ACHN (cell line): ENCODE measurements at places on chromosomes 7 and 10.

- no peak for DNase-seq
Measured at GRCh38 chr10:84065804-84066601, 73.3 kb upstream of the GHITM start.

GRCh38 chr10:17510242-17510908, 56.0 kb upstream of the ST8SIA6 start:
- DNase-seq, result no peak

DNA sequence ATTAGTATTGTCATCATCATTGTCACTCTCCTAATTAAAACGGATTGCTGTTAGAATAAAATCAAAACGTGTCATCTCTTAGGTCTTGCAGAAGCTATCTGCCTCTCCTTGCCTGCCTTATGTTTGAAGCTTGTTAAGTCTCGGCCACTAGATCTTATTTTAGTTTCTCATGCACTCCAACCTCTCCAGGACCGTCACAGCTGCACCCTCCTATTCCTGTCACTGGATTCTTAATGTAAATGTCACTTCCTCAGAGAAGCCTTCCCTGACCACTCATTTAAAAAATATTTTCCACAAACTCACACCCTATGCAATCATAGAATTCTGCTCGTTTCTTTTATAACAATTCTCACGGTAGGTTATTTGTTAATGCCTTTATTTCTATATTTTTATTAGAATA, 103.9 kb upstream of the DKK1 start:
- no peak for DNase-seq

DNA sequence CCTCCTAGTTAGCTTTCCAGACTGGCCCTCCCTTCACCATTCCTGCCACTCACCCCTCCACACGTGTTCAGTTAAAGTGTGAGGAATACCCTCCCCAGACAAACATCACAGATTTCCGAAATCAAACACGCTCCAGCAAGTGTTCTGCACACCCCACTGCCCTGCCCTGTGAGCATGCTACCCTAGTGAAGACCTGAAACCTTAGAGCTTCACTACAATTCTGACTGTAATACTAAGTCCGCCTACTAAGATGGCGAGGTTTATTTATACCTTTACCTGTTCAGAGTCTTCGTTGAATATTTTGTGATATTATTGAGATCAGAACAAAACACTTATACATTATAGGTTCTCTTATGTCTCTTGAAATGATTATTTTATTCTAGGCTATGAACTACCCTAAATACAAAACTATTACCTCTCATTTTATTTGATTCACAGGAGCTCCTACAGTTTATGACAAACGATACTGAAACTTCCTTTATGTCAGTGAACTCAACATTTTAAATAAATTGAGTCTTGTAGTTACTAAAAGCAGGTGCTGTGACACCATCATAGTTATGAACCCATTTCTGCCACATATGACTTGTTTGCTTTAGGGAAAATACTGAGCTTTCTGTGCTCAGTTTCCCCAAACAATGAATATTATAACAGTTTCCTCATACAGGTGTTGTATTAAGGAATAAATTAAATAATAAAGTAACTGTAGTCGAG, 8.6 kb downstream of the SCIN start:
- no peak for DNase-seq

DNA sequence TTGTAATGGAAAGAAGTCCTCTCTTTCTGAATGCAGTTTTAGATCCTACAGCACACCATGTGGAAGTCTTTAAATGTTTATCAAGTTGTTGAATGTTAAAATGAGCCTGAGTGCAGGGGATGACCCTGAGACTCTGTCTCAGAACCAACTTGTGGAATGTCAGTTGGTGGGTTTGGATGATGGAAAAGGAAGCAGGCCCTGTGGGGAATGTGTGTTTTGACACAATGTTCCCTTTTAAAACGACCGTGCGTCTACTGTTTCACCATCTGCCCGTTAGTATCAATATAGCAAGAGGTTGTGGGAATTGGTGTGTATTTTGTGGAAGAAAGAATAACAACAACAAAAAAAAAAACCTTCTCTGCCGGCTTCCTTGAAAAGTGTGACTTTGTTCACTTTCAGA, 8.3 kb downstream of the DYNC1I1 start:
- DNase-seq, result no peak

- no peak for DNase-seq
Measured at GRCh38 chr7:141201145-141201885, 127.5 kb downstream of the TMEM178B start.

GRCh38 chr7:158944195-158944594, 87.8 kb downstream of the DYNC2I1 start:
- no peak for DNase-seq

DNA sequence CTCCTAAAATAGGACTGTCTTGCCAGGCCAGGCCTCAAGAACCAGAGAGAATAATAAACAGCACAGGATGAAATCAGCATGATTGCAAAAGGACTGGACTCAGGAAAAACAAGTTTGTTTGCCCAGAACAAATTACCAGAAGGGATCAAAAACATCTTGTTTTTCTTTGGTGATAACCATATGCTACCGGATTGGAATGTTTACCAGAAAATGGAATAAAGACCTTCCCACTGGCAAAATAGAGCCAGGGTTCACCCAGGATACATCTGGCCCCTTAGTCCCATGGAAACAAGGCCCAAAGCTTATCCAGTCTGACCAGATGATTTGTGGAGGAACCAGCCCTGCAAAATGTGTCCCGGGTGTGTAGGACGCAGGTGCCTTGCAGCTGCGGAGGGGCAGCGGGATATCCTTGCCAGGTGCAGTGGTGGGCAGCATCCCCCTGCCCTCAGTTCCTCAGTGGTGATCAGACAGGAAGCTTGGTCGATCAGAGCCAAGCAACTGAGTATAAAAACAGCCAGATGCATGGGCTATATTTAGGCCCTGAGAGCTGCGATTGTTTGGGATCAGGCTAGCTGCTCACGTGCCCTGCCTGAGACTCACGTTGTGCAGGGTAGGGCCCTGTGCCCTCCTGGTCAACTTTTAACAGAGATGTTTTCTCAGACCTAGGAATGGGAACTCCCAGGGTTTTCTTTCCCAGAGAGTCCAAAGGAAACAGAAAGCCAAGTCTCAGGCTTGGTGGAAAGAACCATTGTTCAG, 4.6 kb upstream of the ZNF22 start:
- DNase-seq, result no peak

- no peak for DNase-seq
Measured at GRCh38 chr7:50449501-50449880, 659 bp downstream of the FIGNL1 start.

GRCh38 chr7:50190776-50191175, 97.7 kb upstream of the ZPBP start:
- DNase-seq, result no peak

- no peak for DNase-seq
Measured at GRCh38 chr10:31149835-31150512, 118.3 kb upstream of the ZNF438 start.

- DNase-seq, result peak; percentile 78
Measured at GRCh38 chr10:79070606-79071395, 2.0 kb downstream of the ZMIZ1 start.

GRCh38 chr7:77665161-77665560, 31.1 kb upstream of the RSBN1L start:
- no peak for DNase-seq

DNA sequence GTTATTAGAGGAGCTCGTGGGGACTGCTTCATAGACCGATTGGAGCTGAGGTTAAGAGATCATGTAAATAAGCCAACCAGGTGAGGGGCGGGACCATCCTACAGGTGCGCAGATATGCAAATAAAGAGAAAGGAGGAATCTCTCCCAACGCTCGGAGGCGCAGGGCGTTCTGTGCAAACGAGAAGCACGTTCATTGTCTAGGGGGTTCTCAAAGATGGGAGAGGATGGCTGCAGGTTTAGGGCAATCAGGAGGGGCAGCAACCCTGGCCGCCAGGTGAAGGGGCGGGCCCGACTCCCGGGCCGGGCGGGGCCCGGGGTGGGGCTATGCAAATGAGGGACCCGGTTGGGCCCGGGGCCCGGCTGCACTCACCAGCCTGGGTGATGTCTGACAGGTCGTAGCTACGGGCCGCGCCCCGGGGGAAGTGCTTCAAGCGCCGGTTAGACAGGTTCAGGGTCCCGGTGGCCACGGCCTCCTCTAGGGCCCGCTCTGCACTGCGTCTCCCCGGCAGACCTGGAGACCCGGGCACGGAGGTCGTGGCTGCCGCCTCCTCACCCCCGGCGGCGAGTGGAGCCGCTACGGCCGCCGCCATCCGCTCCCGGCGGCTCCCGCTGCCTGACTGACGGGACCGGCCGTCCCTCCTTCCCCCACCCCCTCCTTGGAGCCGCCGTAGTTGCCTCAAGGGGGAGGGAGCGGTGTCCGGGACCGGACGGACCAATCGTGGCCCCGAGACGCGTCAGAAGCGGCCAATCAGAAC, at the start of gene LRCH4:
LRCH4 (minus strand) TSS at position 619 of the 755 bp plus-strand sequence; CDS start at position 590, 29 bp downstream.
- peak; percentile 46 for DNase-seq

GRCh38 chr7:155094636-155095135, 24.6 kb downstream of the HTR5A start:
- no peak for DNase-seq

- peak; percentile 79 for DNase-seq
Measured at GRCh38 chr7:151700586-151701165, 176.2 kb downstream of the PRKAG2 start.

- DNase-seq, result no peak
Measured at GRCh38 chr10:126315494-126316177, 72.6 kb downstream of the ADAM12 start.

GRCh38 chr7:132956556-132956955, 125.3 kb downstream of the CHCHD3 start:
- DNase-seq, result no peak

GRCh38 chr10:100980311-100980710, 7.0 kb downstream of the MRPL43 start:
- DNase-seq, result no peak

- no peak for DNase-seq
Measured at GRCh38 chr7:41882745-41883420, 180.0 kb upstream of the INHBA start.

DNA sequence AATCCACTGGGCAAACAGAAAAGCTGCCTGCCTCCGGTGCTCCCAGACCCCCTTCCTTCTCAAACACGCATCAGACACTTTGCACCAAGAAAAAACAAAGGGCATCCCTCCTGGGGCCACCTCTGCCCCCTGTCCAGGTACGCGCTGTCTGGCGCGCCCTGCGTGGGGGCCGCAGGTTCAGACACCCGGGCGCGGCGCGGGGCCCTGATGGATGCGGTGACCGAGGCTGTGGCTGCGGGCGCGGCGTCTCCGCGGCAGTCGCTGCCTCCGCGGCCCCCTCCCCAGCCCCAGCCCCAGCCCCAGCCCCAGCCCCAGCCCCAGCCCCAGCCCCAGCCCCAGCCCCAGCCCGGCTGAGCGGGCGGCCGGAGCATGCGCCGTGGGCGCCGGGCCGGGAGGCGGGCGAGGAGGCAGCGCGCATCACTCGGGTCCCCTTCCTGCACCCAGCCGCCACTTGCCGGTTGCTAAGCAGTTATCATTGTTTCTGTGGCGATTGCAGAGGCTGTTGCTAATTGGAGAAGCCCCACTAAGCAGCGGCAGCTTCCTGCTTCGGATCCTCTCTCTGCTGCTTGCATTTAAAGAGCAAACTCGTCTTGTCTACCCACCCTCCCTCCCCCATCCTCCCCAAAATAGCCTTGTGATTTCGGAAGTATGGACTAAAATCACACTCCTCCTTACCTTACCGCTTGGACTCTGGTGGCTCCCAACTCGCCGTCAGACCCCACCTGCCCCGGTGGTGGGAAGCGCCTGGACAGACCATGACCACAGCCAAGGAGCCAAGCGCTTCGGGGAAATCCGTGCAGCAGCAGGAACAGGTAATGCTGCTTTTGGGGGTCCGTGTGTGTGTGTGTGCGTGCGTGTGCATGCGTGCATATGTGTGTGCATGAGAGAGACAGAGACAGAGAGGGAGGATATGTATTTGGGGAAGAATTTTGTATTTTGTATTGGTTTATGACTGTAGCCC, 252.8 kb downstream of the DPP6 start:
- DNase-seq, result no peak

DNA sequence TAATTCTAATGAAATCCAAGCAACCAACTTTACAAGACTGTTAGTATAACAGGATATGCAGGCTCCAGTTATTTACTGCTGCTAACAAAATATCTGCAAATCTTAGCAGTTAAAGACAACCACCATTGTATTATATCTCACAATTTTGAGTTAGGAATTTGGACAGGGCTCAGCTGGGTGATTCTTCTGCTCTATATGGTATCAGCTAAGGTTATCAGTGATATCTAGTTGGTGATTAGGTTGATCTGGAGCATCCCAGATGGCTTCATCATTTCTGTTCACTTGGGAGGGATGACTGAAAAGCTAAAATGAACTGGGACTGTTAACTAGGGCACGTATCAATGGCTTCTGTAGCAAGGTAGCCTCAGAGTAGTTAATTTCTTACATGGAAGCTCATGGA, 105.7 kb downstream of the MBL2 start:
- no peak for DNase-seq

- peak; percentile 94 for DNase-seq
Measured at GRCh38 chr7:152025077-152025936, at the start of gene GALNT11. TSS of gene GALNT11 (plus strand) at chr7:152025674. CDS start at chr7:152094228, 68,554 bp downstream.

- DNase-seq, result peak; percentile 28
Measured at GRCh38 chr7:131843898-131844331, 287.5 kb upstream of the PODXL start.

- DNase-seq, result no peak
Measured at GRCh38 chr7:22723181-22723601, 3.8 kb upstream of the IL6 start.

- DNase-seq, result peak; percentile 29
Measured at GRCh38 chr10:62424026-62424425, 49.9 kb downstream of the ZNF365 start.

DNA sequence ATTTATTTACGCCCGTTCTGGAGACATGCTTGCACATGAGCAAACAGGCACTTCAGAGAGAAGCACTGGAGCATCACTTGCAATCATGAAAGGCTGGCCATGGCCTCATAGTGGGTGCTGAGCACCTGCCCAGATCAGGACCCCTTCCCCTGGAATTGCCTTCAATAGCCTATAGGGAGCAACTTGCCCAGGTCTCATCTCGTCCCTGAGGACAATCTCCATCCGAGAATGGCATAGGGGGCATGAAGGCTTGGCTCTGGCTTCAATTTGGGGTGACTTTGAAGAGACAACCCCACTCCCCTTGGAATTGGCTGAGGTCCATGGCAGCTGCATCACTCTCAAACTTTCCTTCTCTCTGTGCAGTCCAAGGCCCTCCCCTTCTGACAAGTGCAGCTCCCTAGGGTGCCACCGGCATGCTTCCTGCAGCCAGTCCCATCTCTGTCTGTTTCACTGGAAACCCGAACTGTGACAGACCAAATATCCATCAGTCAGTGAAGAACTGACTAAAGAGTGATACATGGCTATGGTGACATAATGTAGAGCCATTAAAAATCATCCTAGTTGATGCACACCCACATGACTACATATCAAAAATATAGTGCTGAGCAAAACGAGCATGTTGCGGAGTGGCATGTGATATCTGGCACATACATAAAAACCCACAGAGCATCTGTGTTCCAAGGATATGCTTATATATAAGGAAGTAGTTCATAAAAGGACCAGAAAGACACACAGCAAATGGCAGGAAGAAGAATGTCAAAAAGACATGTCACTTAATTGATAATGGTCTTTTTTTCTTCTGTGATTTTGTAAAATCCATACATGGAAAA, 12.4 kb downstream of the GDF2 start:
- DNase-seq, result no peak

GRCh38 chr7:4024806-4025205, 657.3 kb upstream of the FOXK1 start:
- no peak for DNase-seq

GRCh38 chr7:55490099-55490498, 82.2 kb downstream of the VOPP1 start:
- DNase-seq, result no peak
